ENCODE measurements at places on chromosomes 2 and 18.

- no peak for DNase-seq
Observed at GRCh38 chr2:127233710-127234109, 13.6 kb upstream of the CYP27C1 start.

- no peak for DNase-seq
Observed at GRCh38 chr2:40049781-40050180, 270.7 kb upstream of the THUMPD2 start.

DNA sequence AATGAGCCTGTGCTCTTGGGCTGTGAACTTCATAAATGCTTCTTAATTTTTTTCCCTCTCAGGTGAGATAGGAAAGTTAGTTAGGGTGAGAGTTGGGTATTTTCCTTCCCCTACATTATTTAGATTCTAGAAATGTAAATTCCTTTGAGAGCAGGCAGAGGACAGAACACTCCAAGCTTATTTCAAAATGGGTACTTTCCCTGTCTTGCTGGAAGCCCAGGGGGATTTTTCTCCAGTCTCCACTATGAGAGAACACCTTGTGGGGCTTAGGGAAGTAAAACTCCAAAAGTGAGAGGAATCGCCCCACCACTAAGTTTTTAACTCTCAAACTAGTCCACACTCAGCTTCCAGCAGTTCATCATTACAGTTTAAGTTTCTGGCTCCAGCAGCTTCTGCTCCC is 253.2 kb upstream of the CTAGE1 start:
- DNase-seq, result no peak

- DNase-seq, result no peak
Observed at GRCh38 chr2:63050334-63051041, at the start of gene OTX1. Gene OTX1 (plus strand): TSS chr2:63050830. CDS start chr2:63052991, 2,161 bp downstream.

DNA sequence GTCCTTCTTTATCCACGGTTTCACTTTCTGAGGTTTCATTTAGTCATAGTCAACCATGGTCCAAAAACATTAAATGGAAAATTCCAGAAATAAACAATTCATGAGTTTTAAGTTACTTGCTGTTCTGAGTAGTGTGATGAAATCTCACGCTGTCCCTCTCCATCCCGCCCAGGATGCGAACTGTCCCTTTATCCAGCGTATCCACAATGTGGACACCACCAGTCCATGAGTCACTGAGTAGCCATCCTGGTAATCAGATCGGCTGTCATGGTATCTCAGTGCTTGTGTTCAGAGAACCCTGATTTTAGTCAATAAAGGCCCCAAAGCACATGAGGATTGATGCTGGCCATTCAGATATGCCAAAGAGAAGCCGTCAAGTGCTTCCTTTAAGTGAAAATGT is 3.7 kb downstream of the SP140L start:
- DNase-seq, result no peak

GRCh38 chr2:77395011-77395410 is 127.2 kb downstream of the LRRTM4 start:
- DNase-seq, result peak; percentile 3

Measured in foreskin melanocyte (primary cell).